NCI-H1694 (cell line): ENCODE measurements at places on chromosomes 4 and X.

DNA sequence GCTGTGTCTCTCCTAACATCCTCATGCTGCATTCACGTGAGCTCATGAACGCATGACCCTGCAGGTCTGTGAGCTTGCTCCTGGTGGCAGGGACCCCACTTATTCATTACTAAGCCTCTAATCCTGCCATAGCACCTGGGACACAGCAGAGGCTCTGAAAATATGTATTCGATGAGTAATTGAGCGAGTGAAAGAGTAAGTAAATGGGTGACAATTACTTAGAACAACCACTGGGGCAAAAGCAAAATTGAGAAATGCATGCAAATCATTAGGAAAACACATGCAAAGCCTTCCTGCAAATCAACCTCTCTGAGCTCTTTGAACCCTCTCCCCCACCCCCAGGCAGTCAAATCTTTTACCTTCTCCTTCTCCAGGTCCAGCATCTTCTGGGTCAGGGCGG lies 23.6 kb upstream of the C4orf50 start:
- no peak for DNase-seq

- DNase-seq, result no peak
Observed at GRCh38 chr4:122170775-122171174, 18.6 kb downstream of the BLTP1 start.

- no peak for DNase-seq
Observed at GRCh38 chrX:110218591-110218990, 99.3 kb downstream of the AMMECR1 start.

- no peak for DNase-seq
Observed at GRCh38 chr4:1572964-1573720, 111.0 kb downstream of the FAM53A start.

DNA sequence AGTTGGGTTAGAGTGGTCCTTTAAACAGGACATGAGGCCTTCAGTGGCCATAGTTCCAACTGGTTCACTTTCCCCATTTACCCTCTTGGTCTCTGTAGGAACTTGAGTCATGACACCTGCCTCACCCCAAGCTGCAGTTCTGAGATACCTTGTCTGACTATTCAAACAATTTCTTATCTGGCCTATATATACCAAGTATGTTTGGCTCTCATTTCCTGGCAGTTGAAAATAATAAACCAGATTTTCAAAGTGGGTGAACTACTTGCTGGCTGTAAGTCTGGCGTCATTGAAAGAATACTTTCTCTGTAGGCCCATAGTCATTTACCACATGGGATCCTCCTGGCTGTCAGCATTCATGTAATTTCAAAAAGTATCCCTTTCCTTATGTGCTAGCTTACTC lies 228.8 kb downstream of the SHROOM3 start:
- DNase-seq, result no peak

- DNase-seq, result no peak
Observed at GRCh38 chr4:182705389-182705788, 211.8 kb downstream of the DCTD start.

- DNase-seq, result no peak
Observed at GRCh38 chr4:8647094-8647570, 54.6 kb downstream of the CPZ start.

DNA sequence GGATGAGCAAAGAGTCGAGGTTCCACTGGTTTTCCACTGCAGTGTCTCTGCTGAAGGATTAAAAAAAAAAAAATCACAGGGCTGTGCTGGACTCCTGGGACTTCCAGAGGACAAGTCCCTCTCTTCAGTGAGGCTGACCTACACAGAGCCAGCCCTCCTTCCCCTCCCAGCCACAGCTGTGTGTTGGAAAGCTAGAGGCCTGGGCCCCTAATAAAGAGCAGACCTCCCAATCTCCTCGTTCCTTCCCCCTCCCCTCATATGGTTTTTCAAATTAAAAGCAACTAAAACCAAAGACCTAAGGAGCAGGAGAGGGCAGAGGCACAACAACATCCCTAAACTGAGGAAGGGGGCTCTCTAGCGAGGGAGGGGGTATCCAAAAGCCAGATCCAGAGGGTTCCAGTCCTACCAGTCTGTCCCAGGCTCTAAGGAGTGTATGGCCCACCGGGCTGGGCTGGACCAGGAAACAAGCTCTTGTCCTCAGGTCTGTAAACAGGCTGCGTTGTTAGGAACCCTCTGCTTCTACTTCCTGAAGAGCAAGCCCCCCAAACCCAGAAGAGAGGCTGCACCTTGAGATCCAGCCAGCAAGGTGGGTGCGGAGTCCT lies 4.0 kb upstream of the PDGFRA start:
- no peak for DNase-seq

DNA sequence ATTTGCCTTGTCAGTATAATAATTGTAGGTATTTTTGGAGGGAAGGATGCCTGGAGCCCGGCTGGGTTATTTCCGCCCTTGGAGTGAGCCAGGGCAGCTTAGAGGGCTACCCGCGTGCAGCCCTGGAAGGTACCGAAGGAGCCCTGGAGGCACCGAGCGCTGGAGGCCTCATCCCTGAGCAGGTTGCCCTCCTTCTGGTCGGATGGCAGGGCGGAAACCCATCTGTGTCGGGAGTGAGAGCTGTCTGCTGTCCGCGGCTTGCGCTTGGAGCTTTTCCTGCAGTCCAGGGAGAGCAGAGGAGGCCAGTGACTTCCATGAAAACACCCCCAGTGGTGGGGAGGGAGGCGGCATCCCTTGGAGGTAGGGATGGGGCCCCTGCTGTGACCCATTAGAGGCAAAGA lies 122.1 kb downstream of the TBL1X start:
- DNase-seq, result no peak

- no peak for DNase-seq
Observed at GRCh38 chr4:125801373-125801772, 486.6 kb downstream of the FAT4 start.

- no peak for DNase-seq
Observed at GRCh38 chr4:155773196-155773800, 14.5 kb downstream of the GUCY1B1 start.

DNA sequence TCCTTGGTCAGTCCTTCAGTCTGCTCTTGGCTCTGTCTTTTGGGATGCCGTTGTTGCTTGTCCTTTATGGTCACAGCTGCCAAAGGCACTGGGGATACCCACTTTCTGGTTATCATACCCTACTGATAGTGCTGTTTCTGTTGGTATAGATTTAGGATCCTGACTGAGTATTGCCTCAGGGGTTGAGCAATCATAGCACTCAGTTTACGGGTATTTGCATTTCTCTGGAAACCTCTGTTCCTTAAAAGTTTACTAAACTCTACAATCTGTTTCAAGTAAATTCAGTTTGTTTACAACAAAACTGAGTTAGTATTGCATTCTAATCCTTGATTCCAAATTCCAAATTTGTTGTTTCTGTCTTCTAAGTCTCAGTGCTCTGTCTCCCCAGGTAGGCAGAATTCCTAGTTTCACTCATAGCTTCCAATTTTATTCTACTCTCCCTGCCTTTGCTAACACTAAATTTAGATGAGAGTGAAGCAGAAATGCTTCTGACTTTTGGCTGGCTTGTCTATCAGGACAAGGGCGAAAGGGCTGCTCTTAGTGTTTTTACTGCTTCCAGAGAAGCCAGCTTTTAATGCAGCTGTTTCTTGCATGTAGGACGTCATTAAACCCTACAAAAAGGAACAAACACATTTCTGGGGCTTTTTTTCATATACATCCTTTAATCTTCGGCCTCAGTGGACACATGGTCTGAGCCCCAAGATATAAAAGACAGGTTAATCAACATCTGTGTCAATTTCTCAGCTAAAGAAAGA lies 17.2 kb upstream of the TET2 start:
- DNase-seq, result no peak

- DNase-seq, result no peak
Observed at GRCh38 chrX:155544881-155545280, 67.9 kb downstream of the TMLHE start.

GRCh38 chr4:8051644-8052043 lies 107.0 kb downstream of the ABLIM2 start:
- DNase-seq, result no peak

GRCh38 chr4:143082701-143083100 lies 102.0 kb upstream of the USP38 start:
- DNase-seq, result no peak

GRCh38 chr4:19987746-19988145 lies 264.0 kb upstream of the SLIT2 start:
- DNase-seq, result no peak

DNA sequence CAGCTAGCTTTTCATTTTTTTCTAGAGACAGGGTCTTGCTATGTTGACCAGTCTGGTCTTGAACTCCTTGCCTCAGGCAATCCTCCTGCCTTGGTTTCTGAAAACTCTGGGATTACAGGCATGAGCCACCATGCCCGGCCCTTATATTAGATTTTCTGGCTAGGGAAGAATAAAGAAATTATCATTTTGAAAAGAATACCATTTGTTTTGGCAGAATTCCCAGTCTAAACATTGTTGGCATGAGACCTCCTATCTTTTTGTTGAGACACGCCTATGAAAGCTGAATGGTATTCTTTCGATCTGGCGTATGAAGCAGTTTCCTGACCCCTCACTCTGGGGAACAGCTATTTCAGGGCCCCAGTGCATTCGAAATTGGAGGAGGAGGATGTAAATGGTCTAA lies 107.0 kb downstream of the REPS2 start:
- DNase-seq, result peak; percentile 6

DNA sequence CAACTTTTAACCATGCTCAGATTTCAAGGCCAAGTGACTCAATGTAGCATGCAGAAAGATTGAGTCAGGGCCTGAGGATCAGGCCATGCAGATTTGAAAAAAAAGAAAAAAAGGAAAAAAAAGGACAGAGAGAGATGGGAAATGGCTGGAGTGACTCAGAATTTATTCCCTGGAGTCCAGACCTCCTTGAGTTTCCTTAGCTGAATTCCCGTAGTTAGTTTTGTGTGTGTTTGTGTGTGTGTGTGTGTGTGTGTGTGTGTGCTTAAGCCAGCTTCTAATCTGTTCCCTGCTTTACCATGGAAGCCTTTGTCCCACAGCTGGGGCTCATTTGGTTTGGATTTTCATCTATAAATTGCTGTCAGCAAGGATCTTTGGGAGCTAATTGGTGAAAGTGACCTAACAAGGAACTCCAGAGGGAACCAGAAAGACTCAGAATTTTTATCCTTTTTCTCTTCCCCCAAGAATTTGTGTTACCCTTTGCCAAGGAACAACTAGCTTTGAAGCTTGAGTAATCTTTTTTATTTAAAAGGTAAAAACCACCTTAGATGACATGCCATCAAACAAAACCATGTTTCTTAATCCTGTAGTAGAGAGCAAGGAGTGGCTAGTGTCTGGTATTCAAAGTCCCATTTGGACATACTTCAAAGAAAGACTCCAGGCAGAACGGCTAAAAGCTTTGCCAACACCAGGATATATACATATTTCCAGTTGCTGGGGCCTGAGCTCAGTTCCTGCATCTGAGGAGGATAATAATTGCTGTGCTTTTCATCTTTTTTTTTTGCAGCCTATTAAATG lies 109.0 kb upstream of the DDIT4L start:
- no peak for DNase-seq
